ENCODE measurements at places on chromosomes 12 and 14.

DNA sequence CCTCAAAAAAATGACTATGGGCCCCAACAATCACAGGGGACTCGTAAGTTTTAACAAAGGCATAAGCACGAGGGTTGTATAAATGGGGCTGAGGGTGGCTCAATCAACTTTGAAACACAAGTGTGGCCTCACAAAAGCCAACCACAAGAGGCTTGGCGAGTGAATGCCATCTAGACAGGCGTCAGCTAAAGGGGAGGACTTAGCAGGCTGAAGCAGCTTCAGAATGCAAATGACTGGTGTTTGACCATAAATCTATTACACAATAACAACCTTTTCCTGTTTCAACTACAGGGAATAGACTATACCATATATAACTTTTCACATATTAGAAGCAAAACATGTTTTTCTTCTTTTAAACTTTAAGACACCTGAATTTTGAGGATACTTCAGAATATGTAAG is 777.9 kb downstream of the FSCB start:
- no peak for DNase-seq

GRCh38 chr12:124618291-124618902 is 51.0 kb upstream of the NCOR2 start:
- no peak for DNase-seq

GRCh38 chr14:79971330-79971729 is 240.0 kb downstream of the DIO2 start:
- DNase-seq: no peak

- DNase-seq: no peak
Observed at GRCh38 chr12:13045816-13046215, 1.6 kb downstream of the FAM234B start.

DNA sequence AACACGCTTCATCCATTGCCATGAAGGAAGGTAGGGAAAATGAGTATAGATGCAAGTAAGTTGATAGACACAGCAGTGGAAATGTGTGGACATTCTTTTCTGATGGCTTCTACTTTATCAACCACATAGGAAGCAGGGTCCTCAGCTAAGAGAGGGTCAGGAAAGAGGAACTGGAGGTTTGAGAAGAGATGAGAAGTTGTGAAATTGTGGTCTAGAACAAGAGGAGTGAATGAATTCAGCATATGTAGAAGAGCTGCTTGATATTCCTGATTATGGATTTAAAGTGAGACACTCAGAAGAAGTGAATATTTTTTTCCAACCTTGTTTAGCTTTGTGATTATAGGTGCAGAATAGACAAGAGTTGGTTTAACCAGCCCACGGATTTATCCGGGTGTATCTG is 128.5 kb downstream of the SLC15A5 start:
- DNase-seq: no peak

DNA sequence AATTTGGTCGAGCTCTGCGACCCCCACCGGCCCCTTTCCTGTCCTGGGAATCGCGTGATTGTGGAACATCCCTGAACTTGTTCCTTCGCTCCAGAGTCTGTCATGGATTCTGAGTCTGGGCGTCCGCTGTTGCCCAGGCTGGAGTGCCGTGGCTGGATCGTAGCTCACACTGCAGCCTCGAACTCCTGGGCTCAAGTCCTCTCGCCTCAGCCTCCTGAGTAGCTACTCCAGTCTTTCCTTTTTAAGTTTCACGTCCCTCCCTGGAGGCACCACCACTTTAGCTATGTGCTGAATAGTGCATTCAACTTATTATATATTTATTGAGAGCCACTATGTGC is 698 bp downstream of the ACOT6 start:
- no peak for DNase-seq

DNA sequence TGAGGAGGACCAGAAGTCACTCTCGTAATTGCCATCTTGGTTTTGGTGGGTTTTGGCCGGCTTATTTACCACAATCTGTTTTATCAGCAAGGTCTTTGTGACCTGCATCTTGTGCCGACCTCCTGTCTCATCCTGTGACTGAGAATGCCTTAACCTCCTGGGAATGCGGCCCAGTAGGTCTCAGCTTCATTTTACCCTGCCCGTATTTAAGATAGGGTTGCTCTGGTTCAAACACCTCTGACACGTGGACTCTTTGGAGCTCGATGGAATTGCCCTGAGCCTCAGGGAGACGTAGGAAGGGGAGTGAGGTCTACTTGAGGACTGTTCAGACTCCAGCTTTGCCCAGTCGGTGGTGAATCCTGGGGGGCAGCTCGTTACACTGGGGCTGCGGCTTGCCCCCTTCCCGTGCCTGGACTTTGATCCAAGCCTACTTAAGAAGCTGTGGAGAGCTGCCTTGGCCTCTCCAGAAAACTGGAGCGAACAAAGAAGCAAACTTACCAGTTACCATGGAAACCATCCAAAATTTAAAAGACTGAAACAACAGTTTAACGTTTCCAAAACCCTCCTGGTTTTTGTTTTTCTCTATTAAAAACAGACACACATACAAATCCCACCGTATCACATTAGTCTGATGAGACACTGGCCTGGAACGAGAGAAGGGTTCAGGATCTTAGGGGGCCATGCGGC is 28.0 kb downstream of the CALM1 start:
- no peak for DNase-seq

GRCh38 chr14:24353559-24354481 is 14.0 kb upstream of the RIPK3 start:
- no peak for DNase-seq

GRCh38 chr12:1929985-1930802 is 11.7 kb upstream of the CACNA2D4 start:
- DNase-seq: no peak

DNA sequence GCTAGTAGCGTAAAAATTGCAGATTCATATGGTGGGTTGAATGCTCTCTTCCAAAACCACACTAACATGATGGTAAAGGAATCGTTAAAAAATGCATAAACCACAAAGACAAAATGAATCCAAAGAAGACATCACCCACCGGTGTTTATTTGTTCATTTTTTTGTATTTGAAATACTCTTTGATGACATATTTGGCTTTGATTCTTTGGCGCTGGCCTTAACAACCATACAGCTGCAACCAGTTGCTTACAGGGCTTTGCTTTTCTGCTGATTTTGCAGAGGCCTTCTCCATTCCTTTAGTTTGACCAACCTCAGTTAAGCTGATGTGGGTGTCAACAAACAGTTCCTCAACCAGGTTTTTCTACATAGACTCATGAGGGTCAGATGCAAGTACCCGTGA is 103.5 kb downstream of the CACNA1C start:
- DNase-seq: no peak

DNA sequence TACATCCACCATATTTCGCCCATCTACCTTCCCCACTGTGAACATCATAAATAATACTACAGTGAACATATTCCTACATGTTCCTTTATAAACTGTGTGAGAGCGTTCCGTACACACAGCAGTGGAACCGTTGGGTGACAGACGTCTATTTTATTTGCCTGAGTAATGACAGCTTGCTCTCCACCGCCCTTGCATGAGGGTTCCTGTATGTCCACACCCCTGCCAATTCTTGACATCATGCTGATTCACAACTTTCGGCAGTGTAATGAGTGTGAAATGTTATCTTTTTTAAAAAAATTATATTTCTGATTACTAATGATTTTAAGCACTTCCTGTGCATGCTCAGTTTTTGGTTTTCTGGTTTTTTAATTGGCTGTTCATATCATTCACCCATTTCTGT is 4.3 kb upstream of the RAD52 start:
- DNase-seq: no peak

DNA sequence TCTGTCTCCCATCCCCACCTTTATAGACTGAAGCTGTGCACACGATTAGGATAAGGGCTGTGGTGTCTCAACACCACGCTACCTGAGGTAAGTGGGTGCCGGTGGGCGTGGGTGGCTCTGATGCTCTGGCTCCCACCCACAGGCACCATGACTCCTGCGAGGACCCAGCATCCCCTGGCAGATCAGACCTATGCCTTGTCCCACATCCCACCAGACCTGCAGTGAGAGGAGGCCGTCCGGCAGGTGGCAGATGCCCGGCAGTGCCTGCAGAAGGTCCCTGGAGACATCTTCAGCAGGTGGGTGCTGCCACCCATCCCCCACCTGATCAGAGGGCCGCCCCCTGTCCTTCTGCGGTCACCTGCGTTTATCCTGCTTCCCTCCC is 104.4 kb upstream of the PRB2 start:
- DNase-seq: no peak

- no peak for DNase-seq
Observed at GRCh38 chr14:103932791-103933490, 4.7 kb downstream of the TDRD9 start.

- DNase-seq: no peak
Observed at GRCh38 chr12:116563262-116563661, 4.1 kb downstream of the MAP1LC3B2 start.

DNA sequence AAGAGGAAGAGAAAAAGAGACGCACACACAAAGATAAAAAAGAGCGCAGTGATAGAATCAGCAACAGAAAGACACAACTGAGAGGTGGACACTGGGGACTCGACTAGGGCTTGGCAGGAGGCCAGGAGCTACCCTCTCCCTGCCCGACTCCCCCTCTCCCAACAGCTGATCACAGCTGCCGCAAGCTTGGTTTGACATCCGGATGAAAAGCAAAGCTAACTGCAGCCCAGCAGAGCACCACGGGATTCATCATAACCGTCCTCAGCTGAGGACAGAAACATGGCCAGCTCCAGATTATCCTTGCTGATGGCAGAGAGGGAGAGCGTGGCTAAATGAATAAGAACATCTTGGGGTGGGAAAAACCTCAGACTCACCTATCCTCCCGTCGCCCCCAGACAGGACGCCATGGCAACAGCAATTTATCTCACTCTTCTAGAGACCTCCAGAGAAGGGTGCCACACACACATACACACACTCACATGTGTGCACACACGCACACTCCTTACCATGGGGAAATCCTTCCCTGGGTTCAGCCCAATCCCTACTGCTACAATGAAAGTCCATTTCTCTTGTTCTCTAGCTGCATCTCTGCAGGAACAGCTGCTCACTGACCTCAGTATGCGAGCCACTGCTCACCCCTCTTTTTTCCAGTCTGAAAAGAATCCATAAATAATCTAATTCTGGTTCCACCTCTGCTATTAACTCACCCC is 135.3 kb downstream of the NTF3 start:
- no peak for DNase-seq

- DNase-seq: no peak
Observed at GRCh38 chr12:75011120-75011519, 198.5 kb downstream of the KCNC2 start.

DNA sequence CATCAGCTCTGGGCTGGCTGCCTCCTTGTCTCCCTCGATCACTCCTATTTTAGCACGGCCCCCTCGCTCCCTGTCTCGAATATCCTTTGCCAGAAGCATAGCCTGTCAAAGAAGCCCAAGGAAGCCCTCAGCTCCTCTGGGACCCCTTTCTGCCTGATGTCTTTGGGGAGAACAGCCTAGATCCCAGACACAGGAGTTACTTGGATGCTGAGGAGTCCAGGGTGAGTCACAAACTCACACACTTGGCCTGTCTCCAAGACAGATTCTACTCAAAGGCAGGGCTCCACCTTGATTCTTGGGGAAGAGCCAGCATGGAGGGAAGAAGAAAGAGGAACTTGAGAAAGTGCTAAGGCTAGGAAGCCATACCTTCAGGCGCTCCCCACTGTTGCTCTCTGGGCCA is 8.1 kb downstream of the AVIL start:
- no peak for DNase-seq

DNA sequence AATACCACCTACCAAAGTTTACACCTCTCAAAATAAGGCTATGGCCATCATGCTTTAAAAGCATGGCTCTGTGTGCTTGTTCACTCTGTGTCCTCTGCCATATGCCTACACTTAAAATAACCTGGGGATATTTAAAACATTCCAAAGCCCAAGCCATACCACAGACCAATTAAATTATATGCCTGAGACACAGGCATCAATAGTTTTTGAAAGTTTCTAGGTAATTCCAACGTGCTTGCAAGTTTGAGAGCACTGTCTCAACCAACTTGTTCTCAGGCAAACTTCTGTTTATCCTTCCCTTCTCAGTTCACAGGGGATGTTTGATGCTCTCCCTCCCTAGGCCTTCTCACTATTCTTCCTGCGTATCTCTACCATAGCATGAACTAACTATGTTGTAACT is 3.4 kb upstream of the FRMD6 start:
- no peak for DNase-seq

GRCh38 chr14:39423793-39424192 is 8.4 kb downstream of the FBXO33 start:
- DNase-seq: no peak

- DNase-seq: no peak
Observed at GRCh38 chr12:53345486-53346188, 9.5 kb upstream of the SP7 start.
